ENCODE measurements at places on chromosomes 2 and 18. TPM values are rescaled to one million over a fixed set of nuclear protein-coding genes. Genes with fewer than 3 reads are reported as not detected.

Gene UXS1
- 42.0 TPM for total RNA-seq

Gene ALPP
- not detected for total RNA-seq

Gene FARSB
- total RNA-seq, result 62.6 TPM

Gene HOXD12
- not detected for total RNA-seq

Gene LRP2
- total RNA-seq, result 0.17 TPM

Gene ARHGEF33
- 0.89 TPM for total RNA-seq

Gene RNF125
- 24.3 TPM for total RNA-seq

Gene CABLES1
- 5.3 TPM for total RNA-seq

Gene ATP8B1
- 0.06 TPM for total RNA-seq

Gene FARP2
- 35.5 TPM for total RNA-seq

Gene CXCR1
- not detected for total RNA-seq

Gene C2orf66
- total RNA-seq, result not detected

Gene ZNF236
- 13.5 TPM for total RNA-seq

Gene ALKAL2
- not detected for total RNA-seq

Gene TNFRSF11A
- total RNA-seq, result 1.6 TPM

Gene IMPACT
- total RNA-seq, result 14.5 TPM

Gene REG3G
- not detected for total RNA-seq

Gene ANKRD53
- total RNA-seq, result not detected

Gene GAL3ST2
- 0.21 TPM for total RNA-seq

Gene CERKL
- not detected for total RNA-seq

Gene MEP1B
- not detected for total RNA-seq

Gene MYCN
- total RNA-seq, result not detected

Gene RBMS1
- 42.1 TPM for total RNA-seq

Gene ST6GAL2
- total RNA-seq, result not detected

Gene ANKRD62
- not detected for total RNA-seq

Gene HOXD13
- total RNA-seq, result not detected

Gene STARD6
- not detected for total RNA-seq

Gene SLC9A4
- not detected for total RNA-seq

Gene LINC00305
- total RNA-seq, result not detected

Gene IL36RN
- total RNA-seq, result not detected

Gene NT5C1B
- not detected for total RNA-seq

Gene NFATC1
- total RNA-seq, result 73.8 TPM

Gene STK11IP
- 27.6 TPM for total RNA-seq

Gene DSG3
- total RNA-seq, result not detected

Gene TTC32
- 12.0 TPM for total RNA-seq

Gene USP34
- total RNA-seq, result 72.1 TPM

Gene UGT1A5
- total RNA-seq, result not detected

Gene GALR1
- not detected for total RNA-seq

Gene GAREM2
- total RNA-seq, result 4.5 TPM

Gene DPP10
- not detected for total RNA-seq

Gene PRKAG3
- not detected for total RNA-seq
